ENCODE measurements at places on chromosomes 12 and 14.
A peak's percentile ranks its signal among the peaks of the same experiment; 100 is the strongest.

DNA sequence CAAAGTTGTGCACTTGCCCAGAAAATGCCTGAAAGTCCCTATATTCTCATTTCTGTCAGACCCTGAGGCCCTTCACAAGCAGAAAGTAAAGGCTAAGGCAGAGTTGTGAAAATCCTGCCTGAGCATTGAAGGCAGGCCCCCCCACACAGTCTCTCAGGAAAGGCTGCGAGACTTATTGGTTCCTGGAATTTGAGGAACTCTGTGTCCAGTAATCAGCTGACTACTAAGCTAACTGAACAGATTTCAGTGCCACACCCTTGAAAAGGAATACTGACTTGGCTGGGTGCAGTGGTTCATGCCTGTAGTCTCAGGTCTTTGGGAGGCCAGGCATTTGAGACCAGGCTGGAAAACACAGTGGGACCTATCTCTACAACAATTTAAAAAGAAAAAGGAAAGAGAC lies 21.1 kb upstream of the PPP2R5E start:
- peak; percentile 9 for DNase-seq

DNA sequence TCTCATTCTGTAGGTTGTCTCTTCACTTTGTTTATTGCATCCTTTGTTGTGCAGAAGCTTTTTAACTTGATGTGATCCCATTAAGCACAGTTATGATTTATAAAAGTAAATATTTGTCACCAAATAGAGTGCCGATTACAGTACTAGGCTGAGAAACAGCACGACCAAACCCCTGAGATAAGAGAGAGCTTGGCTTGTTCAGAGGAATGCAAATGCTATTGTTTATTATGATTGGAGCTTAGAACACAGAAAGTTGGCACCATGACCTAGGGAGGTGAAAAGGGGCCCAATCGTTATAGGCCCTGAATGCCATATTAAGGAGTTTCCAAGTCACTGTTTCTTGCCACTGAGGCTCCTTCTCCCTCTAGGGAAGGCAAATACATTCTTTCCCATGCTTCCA lies 214.9 kb downstream of the KITLG start:
- no peak for DNase-seq

GRCh38 chr14:47442211-47442610 lies 233.2 kb downstream of the MDGA2 start:
- peak; percentile 17 for DNase-seq

DNA sequence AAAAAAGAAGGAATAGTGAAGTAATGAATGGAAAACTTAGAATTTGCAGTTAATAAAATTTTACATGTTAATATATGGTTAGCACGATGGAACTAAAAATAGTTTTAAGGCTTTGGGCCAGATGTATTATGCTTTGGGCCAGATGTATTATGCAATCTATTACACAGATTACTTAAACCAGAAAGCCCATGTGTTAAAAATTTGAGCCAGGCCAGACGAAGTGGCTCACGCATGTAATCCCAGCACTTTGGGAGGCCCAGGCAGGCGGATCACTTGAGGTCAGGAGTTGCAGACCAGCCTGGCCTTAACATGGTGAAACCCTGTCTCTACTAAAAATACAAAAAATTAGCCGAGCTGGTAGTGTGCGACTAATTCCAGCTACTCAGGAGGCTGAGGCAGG lies 17.2 kb downstream of the IFT81 start:
- peak; percentile 42 for DNase-seq

DNA sequence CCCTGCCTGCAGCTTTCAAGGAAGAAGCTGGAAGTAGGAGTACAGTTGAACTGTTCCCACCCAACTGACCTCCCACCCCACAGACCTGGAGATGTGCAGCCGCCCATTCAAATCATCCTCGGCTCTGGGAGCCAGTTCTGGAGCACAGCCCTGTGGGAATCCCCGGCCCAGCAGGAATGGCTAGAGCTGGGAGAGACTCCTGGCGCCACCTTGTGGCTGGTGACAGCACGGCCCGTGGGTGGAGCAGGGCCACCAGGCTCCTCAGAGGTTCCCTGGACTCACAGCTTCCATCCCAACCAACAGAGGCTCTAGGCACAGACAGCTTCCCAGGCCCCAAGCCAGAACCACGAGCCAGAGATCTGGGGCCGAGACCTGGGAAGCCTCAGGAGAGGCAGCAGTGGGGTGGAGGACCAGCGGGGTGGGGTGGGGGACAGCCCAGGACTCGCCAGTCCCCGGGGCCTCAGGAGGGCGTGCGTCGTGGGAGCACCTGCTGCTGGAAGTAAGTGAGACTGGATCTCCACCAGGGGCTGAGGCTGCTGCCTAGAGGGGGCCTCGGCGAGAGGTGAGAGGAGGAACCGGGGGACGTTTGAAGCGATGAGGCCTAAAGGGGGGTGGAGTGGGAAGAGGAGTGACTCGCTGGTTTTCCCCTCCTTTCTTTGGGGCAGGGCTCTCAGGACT lies 43.4 kb downstream of the RNF34 start:
- DNase-seq: peak; percentile 67

- DNase-seq: no peak
Measured at GRCh38 chr12:53200458-53201176, 6.4 kb downstream of the ITGB7 start.

DNA sequence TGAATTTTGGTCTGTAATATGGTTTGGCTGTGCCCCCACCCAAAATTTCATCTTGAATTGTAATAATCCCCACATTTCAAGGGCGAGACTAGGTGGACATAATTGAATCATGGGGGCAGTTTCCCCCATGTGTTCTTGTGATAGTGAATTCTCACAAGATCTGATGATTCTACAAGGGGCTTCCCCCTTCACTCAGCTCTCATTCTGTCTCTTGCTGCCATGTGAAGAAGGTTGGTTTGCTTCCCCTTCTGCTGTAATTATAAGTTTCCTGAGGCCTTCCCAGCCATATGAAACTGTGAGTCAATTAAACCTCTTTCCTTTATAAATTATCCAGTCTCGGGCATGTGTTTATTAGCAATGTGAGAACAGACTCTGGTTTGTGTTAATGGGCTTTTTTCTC lies 5.9 kb downstream of the LRRC9 start:
- no peak for DNase-seq

GRCh38 chr12:110790301-110790700 lies 47.6 kb upstream of the PPP1CC start:
- DNase-seq: no peak

GRCh38 chr12:102763471-102763870 lies 153.6 kb downstream of the PAH start:
- DNase-seq: no peak

- DNase-seq: peak; percentile 23
Measured at GRCh38 chr14:26138764-26139445, 458.9 kb downstream of the NOVA1 start.

DNA sequence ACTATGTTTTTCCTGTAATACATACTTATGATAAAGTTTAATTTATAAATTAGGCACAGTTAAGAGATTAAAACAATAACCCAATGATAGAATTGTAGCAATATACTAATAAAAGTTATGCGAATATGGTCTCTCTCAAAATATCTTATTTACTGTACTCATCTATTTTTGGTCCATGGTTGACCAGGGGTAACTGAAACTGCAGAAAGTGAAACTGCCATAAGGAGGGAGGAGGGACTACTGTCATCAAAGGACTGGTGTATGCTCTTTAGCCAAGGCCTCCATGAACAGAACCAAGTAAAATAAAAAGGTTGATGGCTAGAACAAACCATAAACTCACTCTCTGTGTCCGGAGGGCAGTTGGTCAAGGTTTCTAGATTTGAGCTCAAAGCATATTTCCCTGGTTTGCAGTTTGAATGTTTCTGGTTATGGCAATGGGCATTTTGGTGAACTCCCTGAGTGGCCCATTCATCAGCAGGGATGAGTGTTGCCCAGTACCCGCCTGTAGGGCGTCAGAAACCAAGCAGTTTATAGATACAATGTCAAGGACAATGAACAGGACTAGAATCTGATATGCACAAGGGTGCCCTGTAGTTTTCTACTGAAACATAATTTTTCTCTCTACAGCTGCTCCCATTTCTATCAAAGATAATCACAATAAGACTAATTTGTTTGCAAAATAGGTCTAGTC lies 19.8 kb downstream of the LEMD3 start:
- no peak for DNase-seq

DNA sequence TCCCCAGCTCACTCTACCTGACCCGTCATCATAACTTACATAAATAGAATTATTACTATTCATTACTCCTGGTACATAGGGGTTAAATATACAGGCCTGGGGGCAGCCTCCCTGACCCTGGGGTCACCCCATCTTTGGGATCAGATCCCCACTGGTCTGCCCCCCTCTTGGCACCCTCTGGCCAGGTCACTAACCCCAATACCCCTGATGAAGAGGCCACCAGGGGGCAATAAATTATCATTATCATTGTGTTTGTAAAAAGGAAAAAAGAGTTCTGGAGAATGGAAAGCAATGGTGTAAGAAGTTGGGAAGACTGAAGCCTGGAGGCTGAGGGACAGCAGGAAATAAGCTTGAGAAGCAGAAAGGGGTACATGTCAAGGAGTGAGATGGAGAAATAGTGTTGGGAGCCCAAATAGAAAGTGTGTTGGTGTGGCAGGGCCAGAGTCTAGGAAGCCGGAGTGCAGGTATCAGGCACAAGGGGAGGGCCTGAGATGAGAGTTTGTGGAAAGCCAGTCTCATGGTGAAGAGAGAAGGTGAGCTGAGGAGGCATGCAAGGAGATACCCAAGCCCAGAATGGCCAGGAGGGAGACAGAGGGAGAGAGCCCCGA lies 6.1 kb upstream of the AAAS start:
- peak; percentile 15 for DNase-seq

DNA sequence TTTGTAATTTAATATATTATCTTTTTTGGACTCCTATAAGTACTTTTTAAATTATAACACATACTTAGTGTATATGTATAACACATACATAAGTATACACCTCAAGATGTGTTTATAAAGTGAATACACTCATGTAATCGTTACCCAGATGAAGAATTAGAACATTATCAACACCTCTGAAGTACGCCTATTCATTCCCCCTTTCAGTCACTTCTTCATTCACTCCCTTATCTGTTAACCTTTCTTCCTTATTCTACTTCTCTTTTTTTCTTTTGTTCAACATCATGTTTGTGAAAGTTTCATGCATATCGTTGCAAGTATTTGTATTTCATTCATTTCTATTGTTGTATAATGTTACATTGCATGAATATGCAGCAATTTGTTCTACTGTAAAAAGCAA lies 98.5 kb downstream of the ARID2 start:
- DNase-seq: no peak

- DNase-seq: peak; percentile 67
Measured at GRCh38 chr12:33587354-33587753, 147.7 kb upstream of the SYT10 start.

DNA sequence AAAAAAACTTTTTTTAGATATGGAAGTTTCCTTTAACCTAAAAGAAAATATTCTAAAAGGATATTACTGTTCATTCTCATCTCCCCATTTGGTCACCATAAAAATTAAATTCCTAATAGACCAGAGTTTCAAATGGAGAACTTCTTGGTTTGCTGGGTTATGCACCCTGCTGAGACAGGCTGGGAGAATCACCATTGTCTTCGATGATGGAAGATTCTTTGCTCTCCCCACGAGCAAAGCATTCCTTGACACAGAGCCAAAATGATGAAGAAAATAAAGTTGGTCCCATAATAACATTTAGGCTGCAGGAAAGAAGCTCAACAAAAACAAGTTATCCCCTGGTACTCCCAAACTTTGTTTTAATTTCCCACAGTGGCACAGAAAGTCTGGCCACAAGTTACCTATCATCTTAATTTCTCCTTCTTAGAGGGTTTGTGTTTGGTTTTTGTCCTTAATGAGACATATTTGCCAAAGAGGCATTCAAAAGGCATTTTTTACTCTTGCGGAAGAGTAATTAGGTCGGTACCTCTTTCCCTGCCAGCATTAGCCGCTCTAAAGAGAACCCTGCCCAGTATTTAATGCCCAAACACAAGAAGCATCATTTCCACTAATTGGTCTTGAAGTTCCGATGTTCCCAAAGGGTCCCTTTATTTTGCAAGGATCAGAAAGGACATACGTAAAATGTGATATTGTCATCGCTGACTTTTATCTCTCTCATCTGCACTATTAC lies 4.8 kb downstream of the DIO2 start:
- DNase-seq: peak; percentile 42

DNA sequence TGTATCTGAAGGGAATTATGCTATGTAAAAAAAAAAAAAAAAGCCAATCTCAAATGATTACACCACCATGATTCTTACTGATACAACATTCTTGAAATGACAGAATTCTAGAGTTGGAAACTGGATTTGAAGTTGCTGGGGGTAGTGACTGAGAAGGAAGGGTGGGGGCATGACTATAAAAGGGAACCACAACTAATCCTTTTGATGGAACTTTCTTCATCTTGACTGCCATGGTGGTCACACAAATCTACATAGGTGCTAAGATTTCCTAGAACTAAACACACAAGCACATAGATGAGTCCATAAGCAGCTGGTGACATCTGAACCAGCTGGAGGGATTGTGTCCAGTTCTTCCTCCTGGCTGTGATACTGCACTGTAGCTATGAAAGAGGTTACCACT lies 51.4 kb downstream of the CLMN start:
- DNase-seq: no peak

GRCh38 chr12:99131751-99132199 lies 486.7 kb downstream of the APAF1 start:
- peak; percentile 86 for DNase-seq

DNA sequence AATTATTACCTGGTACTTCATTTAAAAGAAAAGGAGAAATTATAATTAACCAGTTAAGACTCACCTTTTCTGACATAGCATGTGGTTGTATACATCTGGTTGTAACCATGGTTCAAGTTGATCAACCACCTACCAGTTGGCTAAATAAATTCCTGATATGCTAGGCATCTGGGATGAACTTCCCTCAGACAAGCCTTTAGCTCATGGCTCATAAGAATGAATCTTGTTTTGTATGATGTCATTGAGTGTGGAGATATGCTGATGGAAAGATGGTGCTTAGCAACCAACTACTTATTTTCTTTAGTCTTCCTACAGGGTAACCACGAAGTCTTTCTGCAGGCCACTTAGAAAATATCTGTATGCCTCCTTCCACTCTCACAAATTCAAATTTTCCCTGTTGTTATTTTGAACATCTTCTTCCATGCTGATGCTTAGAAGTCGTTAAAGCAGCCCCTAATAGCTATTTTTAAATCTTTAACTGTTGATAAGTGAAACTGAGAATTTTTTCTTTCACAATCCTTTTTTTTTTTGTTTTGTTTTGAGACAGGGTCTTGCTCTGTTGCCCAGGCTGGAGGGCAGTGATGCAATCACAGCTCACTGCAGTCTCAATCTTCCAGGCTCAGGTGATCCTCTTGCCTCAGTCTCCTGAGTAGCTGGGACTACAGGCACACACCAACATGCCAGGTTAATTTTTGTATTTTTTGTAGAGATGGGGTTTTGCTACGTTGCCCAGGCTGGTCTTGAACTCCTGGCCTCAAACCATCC lies 51.9 kb upstream of the PTHLH start:
- peak; percentile 93 for DNase-seq

- DNase-seq: no peak
Measured at GRCh38 chr12:82146740-82147139, 211.4 kb downstream of the CCDC59 start.

GRCh38 chr12:132218915-132219314 lies 74.7 kb downstream of the NOC4L start:
- peak; percentile 15 for DNase-seq

- DNase-seq: no peak
Measured at GRCh38 chr12:99427104-99427503, 220.4 kb upstream of the GARIN6 start.

All from fibroblast of skin of back (primary cell).